ENCODE measurements at places on chromosomes 16 and 17.

DNA sequence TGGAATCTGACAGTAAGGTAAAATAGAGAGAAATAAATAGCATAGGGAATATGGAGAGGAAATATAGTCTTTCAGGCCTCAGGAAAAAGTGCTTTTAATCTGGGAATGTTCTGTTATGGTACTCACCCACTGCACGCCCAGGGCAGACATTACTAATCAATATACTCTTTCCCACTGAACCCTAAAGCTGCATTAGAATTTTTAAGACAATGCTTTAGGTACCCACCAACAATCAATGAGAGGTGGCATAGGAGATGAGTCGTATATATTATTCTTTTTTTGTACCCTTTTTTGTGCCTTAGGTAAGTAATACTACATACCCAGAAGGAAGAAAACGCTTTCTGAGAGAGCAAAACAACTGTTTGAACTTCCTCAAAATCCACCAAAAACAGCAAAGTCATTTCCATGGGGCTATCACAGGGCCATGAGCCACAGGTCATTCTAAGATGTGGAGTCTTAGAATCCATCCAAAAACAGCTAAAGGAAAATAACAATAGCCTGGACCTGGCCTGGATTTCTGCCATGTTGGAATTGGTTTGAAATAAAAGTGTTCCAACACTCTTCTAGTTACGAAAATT, 542.1 kb downstream of the XYLT1 start:
- no peak for DNase-seq

DNA sequence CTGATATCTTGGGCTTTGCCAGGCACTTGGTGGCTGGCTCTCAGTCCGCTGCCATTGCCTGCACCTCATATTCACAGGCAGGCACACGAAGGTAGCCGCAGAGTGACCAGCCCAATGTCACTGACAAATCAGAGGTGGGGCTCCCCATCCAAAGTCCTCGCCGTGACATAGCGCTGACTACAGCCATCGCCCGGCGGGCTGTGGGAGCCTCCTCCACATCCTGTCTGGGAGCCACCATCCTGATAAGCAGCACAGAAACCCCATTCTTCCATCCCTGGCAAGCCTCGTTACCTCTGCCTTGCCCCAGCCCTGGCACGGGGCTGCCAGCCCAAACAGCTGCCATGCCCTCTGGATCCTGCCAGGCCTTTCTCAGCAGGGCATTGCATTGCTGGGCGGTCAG, 437.8 kb downstream of the SLC39A11 start:
- DNase-seq: no peak

- no peak for DNase-seq
Observed at GRCh38 chr17:5034651-5035050, 575 bp downstream of the SLC52A1 start.

DNA sequence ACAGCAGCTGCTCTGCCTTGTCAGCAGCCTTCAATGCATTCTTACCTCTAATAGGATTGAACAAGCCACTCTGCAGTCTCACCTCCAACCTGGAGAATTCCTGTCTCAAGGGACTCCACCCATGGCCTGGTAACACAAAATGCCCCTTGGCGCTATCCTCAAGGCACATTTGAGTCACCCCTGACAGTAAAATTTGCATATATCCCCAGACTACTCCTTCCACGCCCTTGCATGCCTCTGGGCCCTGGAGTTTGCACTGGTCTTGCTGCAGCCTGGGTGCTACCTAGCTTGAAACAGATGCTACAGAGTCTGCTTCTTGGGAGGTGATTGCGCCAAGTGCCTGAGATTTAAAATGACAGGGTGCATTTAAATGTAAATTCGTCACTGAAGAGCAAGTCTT, 391.4 kb upstream of the MAF start:
- DNase-seq: no peak

- DNase-seq: no peak
Observed at GRCh38 chr17:79968116-79968515, 67.6 kb downstream of the TBC1D16 start.
